ENCODE measurements at places on chromosomes 7 and 10.

DNA sequence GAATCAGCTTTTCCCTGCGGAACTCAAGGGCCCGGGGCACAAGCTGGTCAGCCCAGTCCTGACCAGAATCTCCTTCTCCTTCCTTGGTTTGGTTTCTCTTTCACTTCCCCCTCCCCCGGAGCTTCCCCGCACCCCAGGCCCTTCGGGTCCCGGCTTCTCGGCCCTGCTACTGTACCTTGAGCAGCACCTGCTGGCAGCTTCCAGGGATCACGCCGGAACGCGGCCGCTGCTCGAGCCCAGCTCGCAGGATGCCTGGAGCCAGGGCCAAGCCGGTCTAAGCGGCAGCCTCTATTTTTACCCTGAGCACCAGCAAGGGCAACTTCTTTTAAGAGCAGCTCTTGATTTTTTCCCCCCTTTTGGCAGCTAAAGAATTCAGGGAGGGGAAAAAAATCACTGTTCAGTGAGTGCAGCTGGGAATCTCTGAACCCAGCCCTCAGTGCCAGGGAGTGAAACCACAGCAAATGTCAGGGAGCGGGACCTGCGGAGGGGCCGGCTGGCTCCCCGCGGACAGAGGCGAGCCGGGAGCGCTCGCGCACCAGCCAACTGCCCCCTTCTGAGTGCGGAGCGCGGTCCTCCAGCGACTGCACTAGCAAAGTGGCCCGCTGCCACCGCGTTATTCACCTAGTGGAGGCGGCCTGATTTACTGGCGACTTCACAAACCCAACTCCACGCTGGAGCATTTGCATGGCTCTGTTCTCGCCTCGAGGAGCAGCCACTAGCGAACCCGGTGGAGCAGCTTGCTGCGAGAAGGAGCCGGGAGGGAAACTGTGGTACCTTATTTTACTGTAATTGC, 2.4 kb upstream of the INHBA start:
- peak; percentile 93 for DNase-seq

- DNase-seq = no peak
These were observed 64.8 kb downstream of the SLC16A9 start for GRCh38 chr10:59644841-59645240.

- no peak for DNase-seq
These were observed 12.4 kb upstream of the SCRN1 start for GRCh38 chr7:30001998-30002397.

GRCh38 chr10:78846760-78847159, 222.0 kb upstream of the ZMIZ1 start:
- DNase-seq = no peak

DNA sequence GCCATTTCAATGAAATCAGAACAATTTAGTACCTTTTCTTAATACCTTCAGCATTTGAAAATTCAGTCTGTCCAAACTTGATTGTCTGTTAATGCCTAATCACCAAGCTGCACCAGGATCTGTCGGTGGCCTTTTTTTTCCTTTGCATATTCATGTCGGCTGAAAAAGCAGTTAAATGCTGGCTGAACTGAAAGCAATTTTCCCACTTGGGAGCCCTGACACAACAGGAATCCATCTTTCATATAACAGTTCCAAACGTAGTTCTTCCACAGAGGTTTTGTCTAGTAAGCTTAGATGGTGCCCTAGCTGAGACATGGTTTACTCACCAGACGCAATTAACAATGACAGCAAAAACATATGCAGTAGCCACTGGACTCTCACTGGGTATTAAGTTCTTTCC, 83.6 kb upstream of the CHCHD3 start:
- no peak for DNase-seq

Measured in LoVo (cell line).